ENCODE measurements at places on chromosomes 1 and 21.

- DNase-seq: peak; percentile 84
Observed at GRCh38 chr1:170414989-170415709, 116.8 kb upstream of the GORAB start.

DNA sequence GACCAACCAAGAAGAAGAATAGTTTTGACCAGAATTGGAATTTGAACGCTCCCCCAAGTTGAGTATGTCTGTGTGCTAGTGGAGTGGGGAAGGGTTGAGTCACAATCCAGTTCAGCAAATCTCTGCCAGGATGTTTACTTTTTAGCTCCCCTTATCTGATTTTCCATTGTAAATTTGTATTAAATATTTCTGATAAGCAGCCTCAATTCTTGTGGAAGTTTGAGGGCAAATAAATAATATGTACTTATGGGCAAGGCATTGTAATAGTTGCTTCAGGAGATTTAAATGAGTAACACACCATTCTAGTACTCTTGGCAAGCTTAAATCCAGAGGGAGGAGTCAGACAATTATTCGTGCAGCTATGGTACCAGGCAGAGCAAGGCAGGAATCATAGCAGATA lies 14.4 kb downstream of the CXADR start:
- peak; percentile 87 for DNase-seq

GRCh38 chr1:162023547-162024501 lies at the start of gene OLFML2B:
Gene OLFML2B (minus strand): TSS chr1:162023869. CDS start chr1:162023430, 439 bp downstream.
- peak; percentile 84 for DNase-seq

GRCh38 chr1:227901906-227902640 lies 45.7 kb downstream of the WNT9A start:
- DNase-seq: no peak

GRCh38 chr21:45820171-45821091 lies 161.1 kb upstream of the COL6A1 start:
- peak; percentile 91 for DNase-seq

DNA sequence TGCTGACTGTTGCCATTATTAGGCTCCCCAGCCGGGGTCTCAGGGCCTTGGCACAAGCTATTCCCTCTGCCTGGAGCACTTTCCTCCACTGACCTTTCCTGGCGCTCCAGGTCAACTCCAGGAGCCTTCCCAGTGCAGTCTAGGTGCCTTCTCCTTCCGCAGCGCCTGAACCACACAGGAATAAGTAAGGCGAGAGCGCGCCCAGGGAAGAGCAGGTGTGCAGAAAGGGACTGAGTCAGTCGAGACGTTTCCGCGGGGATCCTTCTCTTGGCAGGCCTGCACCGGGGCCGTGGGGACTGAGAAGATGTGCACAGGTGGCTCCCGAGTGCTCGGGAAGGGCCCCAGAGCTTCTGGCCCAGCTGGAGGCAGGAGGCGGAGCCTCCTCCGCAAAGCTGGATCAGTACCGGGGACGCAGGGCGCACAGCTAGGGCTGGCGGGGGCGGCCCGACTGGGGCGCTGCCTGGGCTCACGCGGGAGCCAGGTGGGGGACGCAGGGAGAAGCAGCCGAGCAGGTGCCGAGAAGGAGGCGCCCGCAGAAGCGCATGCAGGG lies 765 bp upstream of the BMP8A start:
- DNase-seq: no peak
